ENCODE measurements at places on chromosomes 4 and X.

DNA sequence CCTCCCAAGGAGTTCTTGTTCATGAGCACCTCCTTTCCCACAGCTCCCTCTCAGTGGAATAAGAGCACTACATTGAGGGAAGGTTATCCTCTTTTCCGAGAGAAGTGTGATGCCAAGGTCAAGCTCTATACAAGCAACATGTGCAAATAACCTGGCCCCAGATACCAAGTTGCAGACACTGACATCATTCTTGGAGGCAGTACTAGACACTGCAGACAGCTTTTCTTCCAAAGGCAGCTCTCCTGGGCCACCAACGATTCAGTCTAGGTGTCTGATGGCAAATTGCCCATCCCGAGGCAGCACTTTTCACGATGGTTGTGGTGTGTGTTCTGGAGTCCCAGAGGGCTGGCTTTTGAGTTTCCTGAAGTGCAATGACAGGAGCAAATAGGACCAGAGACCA, 384.9 kb downstream of the TLL1 start:
- no peak for DNase-seq

DNA sequence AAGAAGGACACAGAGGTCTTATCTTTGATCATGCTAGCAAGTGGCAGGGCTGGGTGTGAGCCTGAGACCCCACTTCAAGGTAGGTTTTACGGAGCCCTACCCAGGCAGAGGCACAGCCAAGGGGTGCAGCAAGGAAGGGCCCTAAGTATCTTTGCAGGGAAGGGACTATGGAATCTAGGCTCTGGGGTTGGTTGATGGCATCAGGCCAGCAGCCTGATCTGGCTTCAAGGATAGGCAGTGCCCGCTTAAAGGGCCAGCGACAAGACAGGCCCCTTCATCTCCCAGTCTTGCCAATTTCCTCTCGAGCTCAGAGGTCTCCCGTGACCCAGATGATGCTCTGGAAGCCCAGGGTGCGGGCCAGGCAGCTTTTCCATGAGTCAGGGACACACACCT, 5.8 kb downstream of the ABLIM2 start:
- no peak for DNase-seq

GRCh38 chr4:184331268-184331995, 113.8 kb upstream of the ENPP6 start:
- no peak for DNase-seq

DNA sequence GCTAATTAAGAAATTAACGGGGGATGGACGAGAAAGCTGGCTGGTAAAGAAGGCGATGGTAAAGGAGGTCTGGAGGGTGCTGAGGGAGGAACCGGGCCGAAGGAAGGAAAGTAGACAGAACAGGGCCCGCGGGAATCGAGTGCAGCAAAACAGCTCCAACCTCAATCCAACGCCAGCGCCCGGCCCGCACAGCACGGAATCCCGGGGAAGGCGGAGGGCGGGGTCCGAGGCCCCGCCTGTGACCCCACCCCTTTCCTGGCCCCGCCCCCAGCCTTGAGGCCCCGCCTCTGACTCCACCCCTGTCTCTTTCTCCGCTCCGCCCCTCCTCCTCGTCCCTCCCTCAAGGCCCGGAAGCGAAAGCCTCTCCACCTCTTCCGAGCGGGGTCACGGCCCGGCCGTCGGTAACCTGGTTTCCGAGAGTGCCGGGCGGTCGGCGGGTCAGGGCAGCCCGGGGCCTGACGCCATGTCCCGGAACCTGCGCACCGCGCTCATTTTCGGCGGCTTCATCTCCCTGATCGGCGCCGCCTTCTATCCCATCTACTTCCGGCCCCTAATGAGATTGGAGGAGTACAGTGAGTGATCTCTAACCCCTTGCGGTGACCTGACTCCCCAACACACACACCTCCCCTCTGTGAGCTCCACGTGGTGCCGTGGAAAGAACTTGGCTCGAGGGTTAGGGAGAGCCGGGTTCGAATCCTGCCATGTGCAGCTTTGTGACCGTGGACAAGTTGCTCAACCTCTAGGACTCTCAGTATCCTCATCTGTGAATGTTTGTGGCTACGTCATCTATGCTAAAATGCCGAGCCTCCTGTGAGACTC, at the start of gene SMIM20:
SMIM20 (plus strand) TSS at position 370 of the 819 bp plus-strand sequence; CDS start at position 464, 94 bp downstream.
- DNase-seq = peak; percentile 92

DNA sequence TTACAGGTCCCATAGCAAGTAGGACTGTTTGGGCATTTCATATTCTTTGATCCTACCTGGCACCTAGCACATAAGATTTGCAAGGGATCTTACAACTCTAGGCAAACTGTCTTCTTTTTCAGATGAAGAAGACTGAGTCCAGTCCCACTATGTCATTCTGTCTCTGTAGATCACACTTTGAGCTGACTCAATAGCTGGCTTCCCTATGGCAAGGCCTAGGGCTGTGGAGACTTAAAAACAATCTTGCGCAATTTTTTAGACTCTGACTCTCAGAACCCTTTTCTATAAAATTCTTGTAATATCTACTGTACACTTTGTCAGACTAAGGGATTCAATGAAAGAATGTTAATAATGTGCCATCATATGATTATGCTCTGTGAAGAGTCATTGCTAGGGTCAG, 26.7 kb downstream of the OTC start:
- no peak for DNase-seq

- DNase-seq = no peak
Observed at GRCh38 chrX:70013466-70014381, 36.0 kb downstream of the AWAT2 start.

DNA sequence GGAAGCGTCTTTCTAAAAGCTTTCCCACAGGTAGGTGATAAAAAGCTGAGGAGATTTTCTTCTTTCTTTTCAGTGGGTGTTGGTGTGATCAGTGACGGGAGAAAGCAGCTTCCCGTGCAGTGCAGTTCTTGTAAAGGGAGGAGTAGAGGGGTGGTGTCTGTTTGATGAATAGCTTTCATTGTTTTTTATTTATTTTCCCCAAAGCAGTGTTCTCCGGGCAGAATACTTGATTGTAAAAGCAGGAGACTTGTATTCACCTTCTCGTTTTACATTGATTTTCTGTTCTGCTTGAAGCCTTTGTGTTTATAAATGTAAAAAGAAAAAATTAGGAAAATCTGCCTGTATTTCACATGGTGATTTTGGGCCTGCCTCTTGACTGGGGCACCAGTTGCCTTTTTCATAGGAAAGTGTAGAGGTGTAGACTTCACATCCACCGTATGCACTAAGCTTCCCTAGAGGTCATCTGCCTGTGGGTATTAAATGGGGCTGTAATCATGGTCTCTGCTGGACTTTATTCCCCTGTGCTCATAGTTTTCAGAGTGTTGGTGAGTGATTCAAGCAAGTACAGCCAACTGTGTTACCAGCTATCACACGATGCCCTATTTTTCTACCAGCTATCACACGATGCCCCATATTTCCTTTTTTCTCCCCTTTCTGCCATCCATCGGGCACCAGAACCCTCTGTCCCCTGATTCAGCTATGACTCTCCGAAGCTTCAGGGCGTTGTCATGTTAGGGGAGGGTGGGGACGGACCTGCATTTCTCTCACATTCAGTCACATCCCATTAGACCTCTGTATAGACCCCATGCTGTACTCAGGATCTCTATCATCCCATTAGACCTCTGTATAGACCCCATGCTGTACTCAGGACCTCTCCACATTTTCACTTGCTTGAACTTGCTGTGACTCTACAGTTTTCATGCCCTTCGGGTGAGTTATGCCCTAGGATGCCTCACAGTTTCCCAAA, 526.5 kb downstream of the TRIML1 start:
- no peak for DNase-seq

DNA sequence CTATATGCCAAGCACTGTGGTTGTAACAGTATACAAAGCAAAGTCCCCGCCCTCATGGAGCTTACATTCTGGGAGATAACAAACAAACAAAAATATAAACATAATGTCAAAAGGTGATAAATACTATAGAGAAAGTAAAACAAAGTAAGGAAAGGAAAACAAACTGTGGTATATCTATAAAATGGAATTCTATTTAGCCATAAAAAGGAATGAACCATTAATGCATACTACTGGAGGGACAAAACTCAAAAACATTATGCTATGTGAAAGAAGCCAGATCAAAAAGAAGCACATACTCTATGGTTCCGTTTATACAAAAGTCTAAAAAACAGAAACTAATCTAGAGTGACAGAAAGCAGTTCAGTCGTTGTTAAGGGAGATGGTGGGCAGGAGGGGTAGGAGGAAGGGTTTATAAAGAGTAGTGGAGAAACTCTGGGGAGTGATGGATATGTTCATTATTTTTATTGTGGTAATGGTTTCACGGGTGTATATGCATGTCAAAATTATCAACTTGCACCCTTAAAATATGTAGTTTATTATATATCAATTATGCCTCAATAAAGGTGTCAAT, 31.5 kb downstream of the GPC3 start:
- no peak for DNase-seq

- no peak for DNase-seq
Observed at GRCh38 chr4:3174371-3175338, 74.3 kb upstream of the MSANTD1 start.

- DNase-seq = no peak
Observed at GRCh38 chr4:47631161-47631560, 146.1 kb downstream of the ATP10D start.

GRCh38 chrX:28058901-28059300, 77.7 kb upstream of the DCAF8L1 start:
- no peak for DNase-seq

GRCh38 chr4:183986971-183987946, 82.2 kb downstream of the STOX2 start:
- DNase-seq = no peak

GRCh38 chr4:138045036-138045435, 197.1 kb downstream of the SLC7A11 start:
- DNase-seq = no peak

- DNase-seq = no peak
Observed at GRCh38 chr4:186486172-186486571, 69.2 kb downstream of the MTNR1A start.

DNA sequence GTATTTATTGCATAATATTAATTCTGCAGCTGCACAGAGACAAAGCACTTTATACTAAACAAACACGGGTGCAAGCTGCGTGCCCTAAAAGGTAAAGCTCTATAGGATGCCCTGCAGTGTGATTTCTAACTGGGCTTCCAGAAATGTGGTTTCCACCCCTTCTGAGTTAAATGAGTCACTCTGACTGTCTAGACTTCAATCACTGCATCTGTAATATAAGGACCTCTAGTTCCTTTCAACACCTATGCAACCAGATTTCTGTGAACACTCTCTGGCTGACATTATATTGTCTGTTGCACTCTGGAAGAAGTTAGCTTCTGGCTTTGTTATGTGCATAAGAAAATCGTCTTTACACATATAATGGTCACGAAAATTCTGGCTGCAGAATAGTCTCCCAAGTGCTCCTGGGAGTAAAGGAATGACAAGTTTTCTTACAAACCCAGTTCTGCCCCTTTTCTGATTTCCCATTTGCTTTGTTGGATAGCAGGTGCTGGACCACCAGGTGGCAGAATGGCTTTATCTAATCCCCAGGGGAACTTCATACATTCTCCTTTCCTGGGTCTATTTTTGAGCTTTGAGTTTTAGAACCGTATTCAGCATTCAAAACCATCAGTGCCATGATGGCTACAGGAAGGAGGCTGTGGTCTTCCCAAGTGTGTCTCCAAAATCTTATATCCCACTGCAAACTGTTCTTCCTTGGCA, 842.2 kb downstream of the STIM2 start:
- DNase-seq = no peak

DNA sequence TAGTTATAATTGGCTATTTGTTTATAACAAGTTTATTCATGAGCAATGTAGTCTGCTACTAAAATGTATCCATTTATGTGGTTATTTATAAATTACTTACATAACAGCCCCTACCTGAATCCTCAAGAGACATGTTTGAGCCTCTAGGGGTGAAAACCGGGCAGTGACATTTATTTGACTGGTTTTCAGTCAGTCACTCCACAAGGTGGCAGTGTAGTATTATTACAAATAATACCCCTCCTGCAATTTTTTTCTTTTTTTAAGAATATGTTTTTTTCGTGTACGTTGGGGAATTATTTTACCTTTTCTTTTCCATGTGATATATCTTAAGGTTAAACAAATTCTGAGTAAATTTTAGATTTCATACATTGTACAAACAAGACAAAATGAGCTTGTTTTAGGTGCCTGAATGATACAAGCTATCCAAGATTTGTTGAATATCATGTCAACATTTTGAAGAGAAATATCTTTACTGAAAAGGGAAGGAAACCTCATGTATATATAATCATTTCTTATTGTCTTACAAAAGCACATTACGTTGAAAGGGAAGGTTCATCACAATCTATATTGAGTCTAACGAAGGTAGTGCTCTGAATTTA, 598.7 kb upstream of the TECRL start:
- DNase-seq = peak; percentile 27

Data from K562 (cell line).